ENCODE measurements at places on chromosomes 11 and 22.

DNA sequence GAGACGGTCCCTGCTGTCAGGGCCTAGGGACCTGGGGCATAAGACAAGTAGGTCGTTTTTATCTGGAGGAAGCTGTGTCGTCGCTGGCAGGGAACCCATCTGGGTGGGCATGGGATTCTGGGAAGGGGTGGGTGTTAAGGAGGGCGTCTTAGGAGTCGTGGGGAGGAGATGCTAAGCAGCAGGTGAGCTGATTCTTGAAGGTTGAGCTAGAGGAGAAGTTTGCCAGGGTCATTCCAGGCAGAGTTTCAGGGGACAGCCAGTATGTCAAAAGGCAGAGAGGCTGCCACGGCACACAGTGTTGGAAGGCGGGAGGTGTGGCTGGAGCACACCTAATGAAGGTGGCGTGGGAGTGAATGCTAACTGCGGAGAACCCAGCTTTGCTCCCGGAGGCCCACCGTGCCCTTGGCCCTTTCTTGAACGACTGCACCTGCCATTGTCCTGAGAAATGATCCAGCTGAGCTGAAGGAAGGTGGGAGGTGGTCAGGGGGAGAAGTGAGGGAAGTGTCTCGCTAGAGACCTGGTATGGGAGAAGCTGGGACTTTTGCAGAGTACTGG is 1.3 kb downstream of the FAM118A start:
- DNase-seq = no peak

- DNase-seq = no peak
Measured at GRCh38 chr11:69136471-69136870, 19.3 kb upstream of the SMIM38 start.

DNA sequence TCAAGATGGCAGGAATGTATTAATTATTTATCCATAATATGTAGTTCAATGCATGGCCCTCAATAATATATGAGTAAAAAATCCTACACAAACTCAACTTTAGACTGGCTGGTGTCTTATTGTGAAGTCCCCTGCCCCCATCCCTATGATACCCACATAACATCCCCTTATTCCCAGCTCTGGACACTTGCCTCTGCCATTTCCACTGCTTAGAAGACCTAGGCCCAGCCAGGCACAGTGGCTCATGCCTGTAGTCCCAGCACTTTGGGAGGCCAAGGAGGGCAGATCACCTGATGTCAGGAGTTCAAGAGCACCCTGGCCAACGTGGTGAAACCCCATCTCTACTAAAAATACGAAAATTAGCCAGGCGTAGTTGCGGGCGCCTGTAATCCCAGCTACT is 84.4 kb downstream of the BDNF start:
- no peak for DNase-seq

- DNase-seq = no peak
Measured at GRCh38 chr11:37105427-37105826, 507.4 kb upstream of the RAG2 start.

DNA sequence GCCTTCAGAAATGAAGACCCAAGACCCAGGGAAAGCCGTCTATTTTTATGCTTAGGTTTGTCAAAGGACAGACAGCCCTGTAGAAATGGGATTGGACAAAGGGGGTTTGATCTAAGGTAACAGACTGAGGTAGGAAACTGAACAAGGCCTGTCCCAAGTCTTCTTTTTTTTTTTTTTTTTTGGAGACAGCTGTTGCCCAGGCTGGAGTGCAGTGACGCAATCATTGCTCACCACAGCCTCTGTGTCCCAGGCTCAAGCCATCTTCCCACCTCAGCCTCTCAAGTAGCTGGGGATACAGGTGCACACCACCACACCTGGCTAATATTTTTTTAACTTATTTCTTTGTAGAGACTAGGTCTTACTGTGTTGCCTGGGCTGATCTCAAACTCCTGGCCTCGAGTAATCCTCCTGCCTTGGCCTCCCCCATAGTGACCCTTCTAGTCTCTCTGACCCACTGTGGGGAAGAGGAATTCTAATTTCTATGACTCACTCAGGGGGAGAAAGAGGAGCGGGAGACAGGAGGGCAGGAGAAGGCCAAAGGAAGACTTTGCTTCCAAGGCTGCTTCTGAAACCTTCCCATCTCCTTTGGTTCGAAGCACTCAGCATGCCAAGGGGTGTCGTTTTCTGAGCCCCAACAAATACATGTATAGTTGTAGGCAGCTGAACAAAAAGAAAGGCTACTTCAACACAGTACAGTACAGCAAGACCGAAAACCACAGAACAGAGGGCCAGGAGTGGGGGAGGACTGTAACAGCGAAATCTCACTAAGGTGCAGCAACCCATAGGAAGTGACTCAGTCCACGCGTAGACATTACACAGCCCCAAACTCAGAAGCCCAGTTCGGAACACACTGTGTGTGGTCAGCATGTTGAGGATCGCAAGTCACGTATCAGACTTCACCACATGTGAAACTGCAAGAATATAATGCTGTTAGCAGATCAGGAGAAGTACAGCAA is 872 bp downstream of the TMA7B start:
- peak; percentile 87 for DNase-seq

DNA sequence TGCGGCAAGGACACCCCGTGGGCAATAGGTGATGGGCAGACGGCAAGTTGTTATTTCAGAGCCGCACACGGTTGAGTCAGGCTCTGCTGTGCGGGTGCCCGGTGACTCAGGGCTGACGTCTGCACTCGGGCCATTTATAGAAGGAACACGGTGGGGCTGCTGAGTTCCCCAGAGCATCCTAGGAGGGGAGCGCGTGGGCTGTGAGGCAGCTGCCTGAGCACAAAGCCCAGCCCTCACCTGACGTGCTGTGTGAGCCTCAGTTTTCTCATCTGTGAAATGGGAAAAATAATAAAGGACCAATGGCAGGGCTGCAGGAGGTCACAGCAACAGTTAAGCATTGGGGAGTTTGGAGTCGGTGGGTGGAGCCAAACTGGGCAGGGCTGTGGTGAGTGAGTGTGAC is 11.3 kb upstream of the RHOD start:
- no peak for DNase-seq

GRCh38 chr11:113202431-113202830 is 112.0 kb upstream of the TTC12 start:
- DNase-seq = no peak

GRCh38 chr11:27159335-27159679 is 118.7 kb downstream of the BBOX1 start:
- no peak for DNase-seq

GRCh38 chr22:45007391-45008185 is 2.2 kb downstream of the PHF21B start:
- no peak for DNase-seq

GRCh38 chr22:25027959-25028840 is 75.7 kb downstream of the KIAA1671 start:
- DNase-seq = no peak

GRCh38 chr11:102497061-102497460 is 33.5 kb downstream of the MMP7 start:
- DNase-seq = no peak

DNA sequence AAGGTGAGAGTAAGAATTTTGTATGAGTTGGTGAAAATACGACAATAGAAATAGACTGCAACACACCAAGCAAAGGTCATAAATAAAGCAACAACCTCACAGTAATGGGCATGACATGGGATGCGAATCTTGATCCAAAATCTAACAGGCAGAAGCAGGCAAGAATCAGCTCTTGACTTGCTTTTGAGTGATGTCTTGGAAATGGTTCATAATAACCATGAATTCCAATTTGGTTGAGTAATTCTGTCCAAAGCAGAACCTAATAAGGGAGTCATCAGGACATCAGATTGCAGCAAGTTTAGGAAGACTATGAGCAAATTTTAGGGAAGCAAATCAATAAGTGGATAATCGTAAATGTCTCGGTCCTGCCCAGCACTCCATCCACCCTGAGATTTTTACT is 224.0 kb upstream of the ISX start:
- DNase-seq = no peak

- DNase-seq = peak; percentile 63
Measured at GRCh38 chr22:37533995-37534394, 14.8 kb upstream of the CARD10 start.

- no peak for DNase-seq
Measured at GRCh38 chr11:86515297-86516094, 140.8 kb downstream of the CCDC81 start.

DNA sequence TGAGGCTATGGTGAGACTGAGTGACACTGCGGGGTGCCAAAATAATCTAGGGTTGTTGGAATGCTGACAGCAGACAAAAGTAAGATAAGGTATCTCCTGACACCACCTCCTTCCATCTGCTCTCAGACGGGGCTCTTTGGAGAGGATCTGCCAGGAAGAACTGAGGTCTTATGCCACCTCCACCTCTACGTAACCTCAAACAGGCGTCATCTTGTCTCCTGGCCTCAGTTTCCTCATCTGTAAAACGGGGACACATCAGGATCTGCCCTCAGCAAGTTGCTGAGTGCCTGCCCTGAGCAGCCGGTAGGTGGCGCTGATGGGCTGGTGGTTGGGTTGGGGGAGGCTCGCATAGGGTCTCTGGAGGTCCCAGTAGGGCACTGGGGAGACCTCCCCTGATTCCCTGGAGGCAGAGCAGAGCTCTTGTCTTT is 1.7 kb upstream of the MYEOV start:
- DNase-seq = peak; percentile 39

DNA sequence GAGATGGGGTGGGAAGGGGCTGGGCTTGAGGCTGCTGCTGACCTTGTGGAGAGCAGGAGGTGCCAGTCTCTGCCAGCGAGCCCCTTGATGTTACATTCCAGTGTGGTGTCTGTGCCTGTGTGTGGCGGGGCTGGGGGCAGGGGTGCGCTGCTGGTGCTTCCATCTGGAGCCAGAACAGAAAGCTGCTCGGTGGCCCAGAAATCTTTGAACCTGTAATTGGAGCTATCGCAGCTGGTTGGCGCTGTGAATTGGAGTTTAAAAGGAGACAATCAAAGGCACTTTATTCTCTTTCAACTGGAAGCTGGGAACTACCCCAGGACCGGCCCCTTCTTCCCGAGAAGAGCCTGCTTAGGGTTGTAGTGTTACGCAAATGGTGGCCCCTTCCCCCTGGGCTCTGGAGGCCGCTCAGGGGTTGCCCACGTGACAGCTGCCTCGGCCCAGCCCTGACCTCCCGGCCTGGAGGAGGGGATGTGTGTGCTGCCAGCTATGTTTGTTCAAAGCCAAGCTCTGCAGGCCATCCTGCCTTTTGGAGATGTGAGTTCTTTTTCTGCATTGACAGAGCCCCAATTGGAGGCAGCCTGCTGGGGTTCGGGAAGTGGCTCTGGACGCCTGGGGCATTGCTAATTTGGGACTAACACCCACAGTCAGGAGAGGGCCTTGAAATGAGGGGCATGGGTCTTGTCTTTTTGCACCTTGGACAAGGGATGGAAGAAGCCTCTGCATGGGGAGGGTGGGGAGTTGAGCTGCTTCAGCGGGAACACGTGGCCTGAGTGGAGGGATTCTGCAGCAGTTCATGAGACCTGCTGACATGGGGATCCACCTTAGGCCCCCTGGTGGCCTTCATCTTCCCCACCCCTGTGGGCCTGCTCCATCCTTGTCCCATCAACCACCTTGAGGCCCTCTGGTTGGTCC is 14.0 kb upstream of the ARSA start:
- no peak for DNase-seq

GRCh38 chr11:19861171-19861570 is 148.5 kb downstream of the NAV2 start:
- no peak for DNase-seq

Data from inflammatory macrophage treated with lipopolysaccharide for 4 hours (primary cell).